ENCODE measurements at places on chromosomes 11 and 22. TPM values are rescaled to one million over a fixed set of nuclear protein-coding genes. Genes with fewer than 3 reads are reported as not detected.

SOX6 gene
- total RNA-seq = under 0.01 TPM

MAPK12 gene
- 59.1 TPM for total RNA-seq

OR52E8 gene
- not detected for total RNA-seq

UPK3A gene
- not detected for total RNA-seq

CPT1B gene
- 0.65 TPM for total RNA-seq

PDGFB gene
- total RNA-seq = 51.0 TPM

CSF2RB gene
- 19.1 TPM for total RNA-seq

TRIM48 gene
- not detected for total RNA-seq

TSPAN18 gene
- 5.9 TPM for total RNA-seq

MS4A7 gene
- total RNA-seq = not detected

OOSP4B gene
- not detected for total RNA-seq

APOBEC3C gene
- 1.3 TPM for total RNA-seq

RIMBP3B gene
- total RNA-seq = not detected

IGLL1 gene
- total RNA-seq = not detected

A4GALT gene
- total RNA-seq = 17.8 TPM

DNAJB13 gene
- total RNA-seq = not detected

NCR3LG1 gene
- total RNA-seq = 5.2 TPM

VSTM5 gene
- not detected for total RNA-seq

C11orf87 gene
- not detected for total RNA-seq

PIWIL4 gene
- 0.32 TPM for total RNA-seq

CHRM1 gene
- not detected for total RNA-seq

MIOX gene
- not detected for total RNA-seq

OR51B4 gene
- not detected for total RNA-seq

OR5T3 gene
- total RNA-seq = not detected

BUD13 gene
- 22.3 TPM for total RNA-seq

GSTT2B gene
- total RNA-seq = 1.3 TPM

USH1C gene
- total RNA-seq = not detected

C11orf42 gene
- total RNA-seq = not detected

CSNK2A3 gene
- 1.5 TPM for total RNA-seq

VPS51 gene
- total RNA-seq = 195 TPM

C11orf86 gene
- not detected for total RNA-seq

IL18 gene
- not detected for total RNA-seq

CLTCL1 gene
- 3.2 TPM for total RNA-seq

CASP1 gene
- total RNA-seq = 4.2 TPM

LRP4 gene
- 0.65 TPM for total RNA-seq

TRPC6 gene
- not detected for total RNA-seq

TLCD5 gene
- total RNA-seq = 9.3 TPM

PIH1D2 gene
- 1.9 TPM for total RNA-seq
